Stimulated activated CD8-positive, alpha-beta memory T cell treated with anti-CD3 and anti-CD28 coated beads, Interleukin-4, amount 100 ng/mL, for 1 hour (primary cell): ENCODE measurements at places on chromosomes 5 and 9.

DNA sequence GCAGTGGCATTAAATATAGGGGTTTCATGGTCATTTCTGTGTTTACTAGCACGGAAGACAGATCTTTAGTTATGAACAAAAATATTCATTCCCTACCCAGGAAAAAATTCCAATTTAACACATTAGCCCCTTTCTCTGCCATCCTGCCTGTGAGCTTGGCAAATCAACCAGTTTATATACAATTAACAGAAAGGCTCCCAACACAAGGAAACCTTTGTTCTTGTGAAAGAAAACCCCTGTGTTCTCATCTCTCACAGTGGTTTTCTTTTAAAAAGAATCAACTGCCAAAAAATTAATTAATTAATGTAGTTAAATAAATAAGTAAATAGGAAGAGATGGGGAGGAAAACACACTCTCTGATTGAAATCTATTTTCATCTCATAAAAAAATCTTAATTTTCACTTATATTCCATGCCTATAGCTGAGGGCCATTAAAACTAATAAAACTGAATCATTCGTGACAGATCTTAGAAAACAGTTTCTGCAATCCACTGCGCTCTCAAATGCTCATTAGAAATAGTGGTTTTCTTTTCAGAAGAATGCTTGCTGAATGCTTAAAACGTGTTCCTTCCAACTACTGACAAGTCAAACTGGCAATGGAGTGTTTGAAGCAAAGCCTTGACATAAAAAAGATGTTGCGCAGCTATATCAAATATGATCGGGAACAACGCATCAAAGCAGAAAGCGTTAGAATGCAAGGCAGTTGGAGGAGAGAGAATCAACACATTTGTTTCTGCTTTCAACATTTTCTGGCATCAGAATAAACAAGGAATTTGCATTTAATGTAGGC lies 387.7 kb downstream of the TLR4 start:
- no peak for DNase-seq

GRCh38 chr9:37961351-37961750 lies 57.4 kb upstream of the SLC25A51 start:
- no peak for DNase-seq

- no peak for DNase-seq
Observed at GRCh38 chr9:103364753-103365152, 369.6 kb downstream of the CYLC2 start.

- DNase-seq = no peak
Observed at GRCh38 chr5:135124128-135124527, 90.1 kb upstream of the PITX1 start.

DNA sequence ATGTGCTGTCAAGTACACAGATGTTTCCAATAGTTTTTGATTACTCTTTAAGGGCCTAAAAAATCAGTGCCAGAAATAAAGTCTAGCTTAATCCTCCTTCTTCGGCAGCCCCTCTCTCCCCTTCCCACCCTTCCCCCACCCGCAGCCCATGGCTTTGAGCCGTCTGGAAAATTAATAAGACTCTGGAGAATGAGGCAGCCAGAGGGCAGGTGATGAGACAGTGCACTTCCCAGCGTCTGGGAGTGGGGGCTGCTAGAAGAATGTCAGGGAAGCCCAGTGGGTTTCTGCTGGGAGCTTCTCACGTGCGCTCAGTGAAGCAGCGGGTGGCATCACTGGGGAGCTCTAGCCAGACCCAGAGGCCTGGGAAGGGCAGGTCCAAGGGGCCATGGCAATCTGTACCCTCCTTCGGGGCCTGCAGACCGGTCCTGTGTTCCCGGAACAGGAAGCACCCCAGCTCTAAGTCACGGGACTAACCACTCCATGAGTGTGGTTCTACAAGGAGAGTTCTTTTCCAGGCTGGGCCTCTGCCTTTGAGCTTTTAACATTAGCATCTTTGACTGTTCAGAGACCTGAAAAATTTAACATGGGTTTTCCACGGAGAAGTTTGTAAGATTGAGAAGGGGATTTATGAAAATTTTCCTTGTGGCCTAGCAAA lies 164.8 kb upstream of the OTULINL start:
- no peak for DNase-seq

- no peak for DNase-seq
Observed at GRCh38 chr5:67189931-67190330, 6.7 kb downstream of the CD180 start.

DNA sequence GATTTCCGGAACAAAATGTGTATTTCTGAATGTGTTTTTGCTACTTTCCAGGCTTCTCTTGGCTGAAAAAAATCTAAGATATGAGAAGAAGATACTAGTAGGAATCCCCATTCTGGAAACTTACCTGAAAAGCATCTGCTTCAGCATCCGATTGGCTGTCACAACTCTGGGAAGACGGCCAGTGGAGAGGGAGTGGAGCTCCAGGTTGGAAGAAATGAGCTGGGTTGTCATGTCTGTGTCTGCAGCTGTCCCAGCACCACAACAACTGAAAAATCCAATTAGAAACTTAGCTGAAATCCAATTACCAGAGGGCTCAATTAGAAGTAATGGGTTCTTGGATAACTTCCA lies 3.0 kb downstream of the PSMB7 start:
- DNase-seq = no peak

GRCh38 chr9:70987986-70988385 lies 133.4 kb downstream of the TRPM3 start:
- DNase-seq = no peak

DNA sequence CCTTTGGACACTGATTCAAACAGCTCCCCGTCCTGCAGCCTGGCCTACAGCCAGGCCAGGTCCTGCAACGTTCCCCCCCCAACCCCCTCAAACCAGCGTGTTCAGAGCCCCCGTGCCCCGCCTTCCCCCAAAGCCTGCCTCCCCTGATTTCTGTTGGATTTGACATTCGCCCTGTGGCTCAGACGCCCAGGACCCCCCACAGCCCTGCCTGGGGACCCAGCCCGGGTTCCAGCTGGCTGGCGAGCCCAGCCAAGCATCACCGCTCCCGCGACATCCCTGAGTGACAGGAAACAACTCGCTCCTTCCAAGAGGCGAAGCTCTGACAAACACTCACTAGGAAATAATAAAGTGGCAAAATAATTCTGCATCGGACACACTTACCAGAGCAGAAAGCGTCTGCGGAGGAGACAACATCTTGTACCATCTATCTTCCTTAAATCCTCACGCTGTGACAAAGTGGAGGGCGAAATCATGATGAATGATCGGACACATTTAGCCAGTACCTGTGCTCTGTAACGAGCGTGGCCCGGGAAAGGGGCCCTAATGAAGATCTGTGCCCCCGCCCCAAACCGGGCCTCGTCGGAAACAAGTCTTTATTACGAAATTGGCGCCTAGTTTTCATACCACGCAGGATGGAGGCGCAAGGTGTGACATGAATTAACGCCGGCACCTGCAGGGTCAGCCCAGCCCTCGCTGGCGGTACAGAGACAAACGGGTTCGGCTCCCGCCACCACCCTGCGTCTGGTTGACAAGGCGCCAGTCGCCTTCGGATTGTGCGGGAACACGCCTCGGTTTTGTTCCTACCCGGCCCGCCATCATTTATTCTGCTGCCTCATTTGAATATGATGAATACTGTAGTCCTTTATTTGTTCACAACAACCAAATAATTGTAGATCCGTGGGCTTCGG lies 91.0 kb upstream of the MVB12B start:
- DNase-seq = no peak

- no peak for DNase-seq
Observed at GRCh38 chr9:91816356-91816755, 133.7 kb downstream of the ROR2 start.

DNA sequence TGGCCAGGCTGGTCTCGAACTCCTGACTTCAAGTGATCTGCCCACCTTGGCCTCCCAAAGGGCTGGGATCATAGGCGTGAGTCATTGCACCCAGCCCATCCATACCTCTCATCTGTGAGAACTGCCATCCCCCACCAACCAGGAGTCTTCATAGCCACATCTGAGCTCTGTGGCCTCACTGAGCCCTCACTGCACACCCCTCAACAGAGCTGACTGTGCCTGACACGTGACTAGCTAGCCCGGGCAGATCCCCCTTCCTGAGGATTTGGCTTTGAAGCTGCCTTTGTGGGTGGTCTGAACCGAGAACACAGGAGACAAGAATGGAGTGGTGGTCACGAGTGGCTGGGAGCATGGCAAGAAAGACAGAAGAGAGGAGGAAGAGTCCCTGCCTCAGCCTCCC lies 15.6 kb downstream of the AK8 start:
- DNase-seq = no peak

DNA sequence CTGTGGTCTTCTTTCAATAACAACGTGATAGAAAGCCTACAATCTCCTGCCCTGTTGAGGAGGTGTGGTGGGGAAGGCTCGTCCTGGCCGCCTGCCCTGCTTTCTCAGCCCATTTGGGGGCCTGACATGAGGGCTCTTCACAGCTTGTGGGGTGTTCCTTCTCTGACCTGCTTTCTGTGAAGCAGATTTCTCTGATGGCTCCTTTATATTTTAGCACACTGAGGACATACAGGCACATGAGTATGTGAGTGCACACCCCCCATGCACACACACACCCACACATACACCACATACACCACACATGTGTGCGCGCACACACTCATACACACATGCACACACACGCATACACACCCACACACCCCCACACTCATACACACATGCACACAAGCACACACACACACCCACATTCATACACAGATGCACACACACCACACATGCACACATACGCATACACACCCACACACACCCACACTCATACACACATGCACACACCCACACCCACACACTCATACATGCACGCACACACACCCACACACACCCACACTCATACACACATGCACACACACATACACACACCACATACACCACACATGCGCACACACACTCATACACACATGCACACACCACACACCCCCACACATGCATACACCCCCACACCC lies 117.5 kb downstream of the COL5A1 start:
- DNase-seq = no peak

- no peak for DNase-seq
Observed at GRCh38 chr9:127491516-127491915, 40.2 kb downstream of the LRSAM1 start.
